ENCODE measurements at places on chromosomes 12 and 14.

DNA sequence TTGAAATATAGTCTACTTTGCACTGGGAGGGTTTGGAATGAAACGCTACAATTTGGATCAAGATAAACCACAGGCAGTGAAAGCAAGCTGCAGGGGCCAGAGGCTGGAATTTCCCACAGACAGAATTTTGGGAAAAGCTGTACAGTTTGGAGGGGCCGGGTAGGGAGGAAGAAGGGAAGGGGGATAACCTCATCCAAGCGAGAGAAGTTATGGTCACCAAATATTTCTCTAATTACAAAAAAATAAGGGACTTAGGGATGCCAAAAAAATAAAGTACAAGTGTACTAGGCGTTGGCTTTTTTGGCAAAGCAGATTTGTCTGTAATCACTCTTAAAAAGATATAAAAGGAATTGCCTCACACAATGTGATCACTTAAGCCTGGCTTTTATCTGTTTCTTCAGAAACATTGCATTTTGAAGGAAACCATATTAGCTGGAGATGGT, 31.2 kb upstream of the ADGRD1 start:
- no peak for DNase-seq

GRCh38 chr12:1630827-1631591, 2.0 kb downstream of the WNT5B start:
- DNase-seq, result no peak

DNA sequence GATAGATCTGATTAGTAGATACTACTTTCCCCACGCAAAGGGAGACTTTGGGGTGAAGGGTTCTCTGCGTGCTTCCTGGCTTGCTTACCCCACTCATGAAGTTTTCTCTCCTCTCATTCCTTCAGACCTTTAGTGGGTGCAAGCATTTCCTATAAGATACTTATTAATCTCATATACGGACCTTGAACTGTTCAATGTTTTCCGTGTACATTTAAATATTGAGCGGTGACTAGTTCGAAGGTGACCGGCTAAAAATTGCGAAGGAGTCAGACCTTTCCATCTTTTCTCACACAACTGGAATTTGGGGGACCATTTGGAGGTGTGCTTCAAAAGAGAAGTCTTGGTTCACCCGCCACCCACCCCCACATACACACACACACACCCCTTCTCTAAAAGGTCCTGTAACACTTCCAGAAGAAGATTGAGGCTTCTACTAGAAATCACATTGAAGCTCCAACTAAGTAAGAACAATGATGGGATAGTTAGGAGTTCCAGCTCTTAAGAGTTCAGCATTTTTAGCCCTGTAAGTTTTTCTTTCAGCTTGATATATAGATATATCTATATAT, 6.1 kb upstream of the FOXG1 start:
- DNase-seq, result no peak

DNA sequence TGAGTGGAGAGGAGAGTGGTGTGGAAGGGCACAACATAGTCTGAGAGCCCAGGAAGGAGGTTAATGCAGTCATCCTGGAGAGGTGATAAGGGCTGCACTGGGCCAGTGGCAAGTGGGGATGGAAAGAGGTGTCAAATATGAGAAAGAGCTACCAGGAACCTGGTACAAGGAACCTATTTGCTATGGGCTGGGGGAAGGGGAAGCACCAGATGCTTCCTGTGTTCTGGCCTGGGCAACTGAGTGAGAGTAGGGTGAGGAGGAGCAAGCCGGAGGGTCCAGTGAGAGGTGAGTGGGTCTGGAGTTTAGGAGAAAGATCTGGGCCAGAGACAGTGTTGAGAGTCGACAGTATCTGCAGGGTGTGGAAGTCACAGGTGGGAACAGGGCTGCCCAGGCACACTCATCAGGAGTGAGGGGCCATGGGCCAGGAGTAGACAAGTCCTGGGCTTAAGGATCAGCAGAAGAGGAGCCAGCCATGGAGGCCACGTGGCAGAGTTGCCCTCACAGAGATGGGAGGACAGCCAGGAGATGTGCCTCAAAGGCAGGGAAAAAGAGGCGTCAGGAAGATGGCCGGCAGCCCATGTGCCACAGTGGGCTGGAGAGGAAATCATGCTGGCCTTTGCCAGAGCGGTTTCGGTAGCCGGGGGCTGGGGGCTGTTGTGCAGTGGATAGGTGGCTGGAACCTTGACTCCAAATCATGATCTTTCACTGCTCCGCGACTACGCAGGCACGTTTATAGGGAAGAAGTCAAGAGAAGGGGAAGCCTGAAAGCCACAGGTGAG, 2.9 kb upstream of the AQP6 start:
- DNase-seq, result no peak

DNA sequence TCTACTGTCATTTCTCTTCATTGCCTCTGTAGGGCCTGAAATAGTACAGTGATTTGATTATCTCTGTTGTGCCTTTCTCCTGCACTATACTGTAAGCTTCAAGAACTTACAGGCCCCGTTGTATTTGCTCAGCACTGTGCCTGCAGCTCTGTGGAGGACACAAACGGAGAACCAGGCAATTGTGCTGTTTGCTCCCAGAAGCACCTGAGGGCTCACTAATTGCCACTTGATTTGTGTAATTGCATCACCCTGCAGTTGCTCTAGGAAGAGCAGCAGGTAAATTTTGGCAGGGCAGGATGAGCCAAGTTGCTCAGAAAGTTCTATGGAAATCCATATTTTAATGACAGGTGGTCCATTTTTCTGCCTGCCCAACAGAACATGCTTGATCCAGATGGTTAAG, 11.6 kb upstream of the KRT82 start:
- DNase-seq, result no peak

Data from anterior cingulate cortex (tissue), 58 donors.